Left lobe of liver (tissue), 2 donors: ENCODE measurements at places on chromosomes 7 and 10.

- no peak for DNase-seq
Observed at GRCh38 chr7:43449577-43449976, 133.3 kb upstream of the STK17A start.

GRCh38 chr10:71346731-71347130 lies 27.7 kb downstream of the SLC29A3 start:
- no peak for DNase-seq

- no peak for DNase-seq
Observed at GRCh38 chr7:128253701-128254100, 12.6 kb downstream of the LEP start.

DNA sequence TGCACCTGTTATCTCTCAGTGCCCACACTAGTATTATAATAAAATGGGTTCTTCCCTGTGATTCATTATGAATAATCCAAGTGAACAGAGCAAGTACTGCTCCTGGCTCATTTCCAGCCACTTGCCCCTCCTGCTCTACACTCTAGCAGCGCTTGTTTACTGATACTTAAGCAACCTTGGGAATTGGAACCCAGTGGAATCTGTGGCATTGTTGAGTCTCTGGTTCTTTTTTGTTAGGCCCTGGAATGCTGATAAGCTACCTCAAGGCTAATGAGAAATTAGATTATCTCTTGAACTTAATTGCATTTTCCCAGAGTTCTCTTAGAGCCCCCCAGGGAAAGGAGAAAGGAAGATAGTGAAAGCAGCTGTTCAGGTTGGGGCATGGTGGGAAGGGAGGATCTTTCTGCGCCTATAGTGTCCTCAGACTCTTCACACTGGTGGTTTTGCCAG lies 34.0 kb downstream of the PRKAR2B start:
- no peak for DNase-seq
